Kidney glomerular epithelial cell (primary cell): ENCODE measurements at places on chromosomes 11 and 22.

DNA sequence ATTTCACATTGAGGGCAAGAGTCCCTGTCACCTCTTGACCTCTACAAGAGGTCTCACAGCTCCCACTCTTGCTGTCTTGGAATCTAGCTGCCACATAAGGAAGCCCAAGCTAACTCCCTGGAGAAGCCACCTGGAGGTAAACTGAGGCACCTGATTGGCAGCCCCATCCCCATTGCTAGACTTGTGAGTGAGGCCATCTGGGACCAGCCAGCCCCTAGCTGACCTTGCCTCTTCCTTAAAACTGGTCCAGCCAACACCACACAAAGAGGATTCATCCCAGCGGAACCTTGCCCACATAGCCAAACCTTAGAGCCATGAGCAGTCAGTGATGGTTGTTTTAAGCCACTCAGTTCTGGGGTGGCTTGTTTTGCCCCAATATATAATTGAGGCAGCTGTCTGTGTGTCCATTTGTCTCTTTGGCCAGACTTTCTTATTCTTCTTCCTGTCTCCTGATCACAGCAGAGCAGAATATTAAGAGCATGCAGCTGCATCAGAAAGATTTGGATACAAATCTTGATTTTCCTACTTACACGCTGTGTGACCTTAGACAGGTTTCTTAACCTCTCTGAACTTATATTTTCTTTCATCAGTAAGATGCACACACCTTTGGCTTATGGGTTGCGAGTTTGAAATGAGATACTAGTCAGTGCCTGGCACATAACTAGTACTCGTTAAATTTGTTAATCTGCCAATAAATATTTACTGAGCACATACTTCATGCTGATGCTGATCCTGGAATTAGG lies 74.3 kb upstream of the TP53I11 start:
- no peak for DNase-seq

DNA sequence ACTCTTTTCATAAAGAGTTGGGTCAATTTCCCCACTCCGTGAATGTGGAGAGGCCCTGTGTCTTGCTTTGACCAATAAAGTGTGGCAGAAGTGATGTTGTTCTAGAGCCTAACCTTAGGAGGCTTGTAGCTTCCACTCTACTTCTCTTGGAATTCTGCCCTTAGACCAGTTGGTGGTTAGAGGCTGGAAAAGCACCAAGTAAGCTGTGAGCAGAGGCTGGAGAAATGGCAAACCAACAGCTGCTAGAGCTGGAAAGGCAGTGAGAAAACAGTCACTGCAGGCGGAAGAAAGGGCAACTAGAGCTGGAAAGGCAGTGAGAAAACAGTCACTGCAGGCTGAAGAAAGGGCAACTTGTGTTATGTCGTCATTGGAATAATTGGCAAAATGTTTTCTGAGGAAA lies 29.8 kb upstream of the MSANTD2 start:
- no peak for DNase-seq

- DNase-seq, result no peak
Observed at GRCh38 chr11:81359476-81359875, 1374.2 kb downstream of the FAM181B start.

DNA sequence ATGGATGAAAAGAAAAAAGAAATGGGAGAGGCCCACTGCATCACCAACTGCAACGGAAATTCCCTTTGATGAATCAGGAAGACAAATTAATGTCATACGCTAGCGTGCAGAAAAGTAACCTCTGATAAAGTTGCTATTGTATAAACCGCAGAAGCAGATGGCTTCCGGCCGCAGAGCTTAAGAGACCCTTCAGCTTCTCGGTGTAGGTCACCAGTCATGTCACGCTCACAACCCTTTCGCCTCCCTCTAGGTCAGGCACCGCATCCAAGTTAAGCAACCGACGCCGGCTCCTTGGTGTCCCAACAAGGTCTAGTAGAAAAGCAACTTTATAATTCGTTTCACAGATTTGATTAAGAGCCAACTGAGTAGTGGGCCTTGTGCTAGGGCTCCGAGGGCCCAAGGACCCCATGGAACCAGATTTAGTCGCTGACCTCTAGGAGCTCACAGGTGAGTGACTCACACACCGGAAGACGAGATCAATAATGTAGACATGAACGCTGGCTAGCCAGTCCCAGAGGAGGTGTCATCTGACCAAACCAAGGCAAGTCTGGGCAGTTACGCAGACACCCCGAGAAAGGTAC lies 1.2 kb upstream of the ZFP91 start:
- peak; percentile 57 for DNase-seq

- no peak for DNase-seq
Observed at GRCh38 chr11:113587308-113587739, 112.1 kb upstream of the DRD2 start.

DNA sequence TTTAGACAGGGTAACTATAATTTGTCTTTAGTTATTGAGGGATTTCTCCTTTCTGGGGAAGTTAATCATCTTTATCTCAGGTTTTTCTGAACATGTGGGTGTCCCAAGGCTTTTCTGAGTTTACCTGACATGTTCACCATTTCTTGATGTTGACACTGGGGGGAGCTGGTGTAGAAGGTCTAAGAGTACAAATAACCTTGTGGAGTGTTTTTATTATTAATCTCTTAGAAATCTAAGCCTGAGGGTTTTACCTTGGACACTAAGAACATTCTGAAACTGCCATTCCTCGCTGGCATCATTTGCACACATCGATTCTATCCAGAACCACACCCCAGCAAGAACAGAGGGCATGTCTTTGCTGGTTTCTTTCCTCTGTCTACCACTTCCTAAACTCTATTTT lies 15.6 kb upstream of the C11orf91 start:
- no peak for DNase-seq

DNA sequence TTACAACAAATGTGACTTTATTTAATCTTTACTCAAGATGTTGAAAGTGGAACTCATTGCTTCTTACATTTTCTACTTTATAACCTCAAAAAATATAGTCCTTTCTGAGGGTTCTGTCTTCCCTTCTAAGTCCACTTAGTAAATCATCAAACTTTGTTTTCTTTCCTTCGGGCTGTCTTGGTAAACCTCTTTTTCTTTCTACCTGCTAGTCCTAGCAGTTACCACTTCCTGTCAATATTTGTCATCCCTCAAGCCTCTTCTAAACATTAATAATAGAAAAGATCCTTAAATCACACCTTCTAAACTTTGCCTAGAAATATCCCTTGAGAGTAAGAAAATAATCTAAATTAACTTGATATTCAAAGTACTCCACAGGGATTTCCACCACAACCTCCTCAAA lies 580.4 kb downstream of the CNTN5 start:
- DNase-seq, result no peak

DNA sequence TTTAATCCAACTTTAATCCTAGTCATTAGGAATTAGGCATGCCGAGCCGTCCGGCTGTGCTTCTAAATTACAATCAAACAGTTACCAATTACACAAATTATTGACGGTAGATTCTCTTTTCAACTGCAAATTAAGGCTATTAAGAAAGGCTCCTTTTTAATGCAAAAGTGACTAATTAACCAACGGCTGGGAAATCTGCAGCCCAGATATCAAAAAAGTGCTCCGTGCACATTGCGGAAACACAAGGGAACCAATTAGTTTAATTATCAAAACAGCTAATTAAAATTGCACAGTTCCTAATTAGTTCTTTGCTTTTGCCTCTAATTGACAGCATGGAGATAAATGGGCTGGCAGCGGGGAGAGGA lies 19.4 kb upstream of the LMO1 start:
- DNase-seq, result no peak

GRCh38 chr11:64878223-64878493 lies 263 bp downstream of the EHD1 start:
- DNase-seq, result no peak

GRCh38 chr11:105032495-105032894 lies 2.4 kb downstream of the CASP1 start:
- DNase-seq, result no peak

GRCh38 chr11:128492461-128492860 lies 94.9 kb downstream of the ETS1 start:
- DNase-seq, result peak; percentile 55

GRCh38 chr22:26743149-26743548 lies 85.8 kb downstream of the MIAT start:
- no peak for DNase-seq

DNA sequence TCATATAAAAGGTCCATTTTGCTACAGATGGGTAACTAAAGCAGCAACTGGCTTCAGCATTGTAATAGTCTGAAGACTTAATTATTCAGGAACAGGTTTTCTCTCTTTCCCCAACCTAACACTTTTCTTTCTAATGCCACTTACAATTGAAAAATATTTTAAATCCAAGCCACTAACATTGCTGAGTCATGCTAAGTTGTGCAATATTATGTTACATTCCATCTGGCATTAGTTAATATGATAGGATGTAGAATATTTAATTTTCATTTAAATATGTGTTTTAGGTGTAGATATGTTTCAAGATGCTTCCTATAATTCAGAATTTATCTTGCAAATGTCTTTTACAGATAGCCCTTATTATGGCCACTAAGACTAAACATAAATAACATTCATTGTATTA lies 98.6 kb downstream of the KIF18A start:
- DNase-seq, result peak; percentile 10

- no peak for DNase-seq
Observed at GRCh38 chr11:114499756-114500155, 59.9 kb downstream of the NXPE1 start.

DNA sequence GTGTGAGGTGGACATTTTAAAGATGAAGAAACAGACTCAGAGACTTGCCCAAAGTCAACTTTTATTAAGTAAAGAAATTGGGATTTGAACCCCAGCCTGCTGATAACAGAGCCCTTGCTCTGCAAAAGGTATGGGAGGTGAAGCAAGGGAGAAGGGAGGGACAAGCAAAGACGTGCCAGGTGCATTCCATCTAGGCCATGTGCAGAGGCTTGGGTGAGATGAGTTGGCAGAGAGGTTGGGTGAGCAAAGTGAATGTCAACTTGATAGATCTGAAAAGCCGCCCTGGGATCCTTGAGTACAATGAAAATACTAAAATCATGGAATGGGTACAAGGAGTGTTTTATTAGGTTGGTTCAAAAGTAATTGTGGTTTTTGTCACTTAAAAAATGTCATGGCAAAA lies 341.3 kb downstream of the CADM1 start:
- DNase-seq, result no peak

GRCh38 chr11:112097734-112098528 lies 11.3 kb downstream of the SDHD start:
- no peak for DNase-seq

- DNase-seq, result no peak
Observed at GRCh38 chr22:49307870-49308269, 519.8 kb downstream of the BRD1 start.

- no peak for DNase-seq
Observed at GRCh38 chr11:79561496-79561895, 120.7 kb upstream of the TENM4 start.

DNA sequence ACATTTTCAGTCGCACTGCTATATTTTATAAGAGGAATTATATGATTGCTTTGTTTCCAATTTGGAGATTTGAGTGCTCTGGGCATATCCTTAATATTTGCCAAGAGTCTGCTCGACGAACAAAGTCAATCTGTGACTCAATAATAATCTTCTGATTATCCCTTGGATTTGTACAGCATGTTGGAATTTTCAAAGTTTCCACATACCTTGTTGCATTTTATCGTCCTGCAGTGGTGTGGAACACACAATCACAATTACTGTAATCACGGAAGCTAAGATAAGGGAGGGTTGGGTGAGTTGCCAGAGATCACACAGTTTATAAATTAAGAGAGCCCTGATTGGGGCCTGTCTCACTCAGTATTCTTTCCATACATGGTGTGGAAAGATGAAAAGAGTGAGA lies 189.3 kb downstream of the GUCY1A2 start:
- no peak for DNase-seq

- peak; percentile 39 for DNase-seq
Observed at GRCh38 chr22:38032681-38033521, 24.3 kb upstream of the PICK1 start.
